ENCODE measurements at places on chromosomes 2 and 18. TPM values are rescaled to one million over a fixed set of nuclear protein-coding genes. Genes with fewer than 3 reads are reported as not detected.

DNA sequence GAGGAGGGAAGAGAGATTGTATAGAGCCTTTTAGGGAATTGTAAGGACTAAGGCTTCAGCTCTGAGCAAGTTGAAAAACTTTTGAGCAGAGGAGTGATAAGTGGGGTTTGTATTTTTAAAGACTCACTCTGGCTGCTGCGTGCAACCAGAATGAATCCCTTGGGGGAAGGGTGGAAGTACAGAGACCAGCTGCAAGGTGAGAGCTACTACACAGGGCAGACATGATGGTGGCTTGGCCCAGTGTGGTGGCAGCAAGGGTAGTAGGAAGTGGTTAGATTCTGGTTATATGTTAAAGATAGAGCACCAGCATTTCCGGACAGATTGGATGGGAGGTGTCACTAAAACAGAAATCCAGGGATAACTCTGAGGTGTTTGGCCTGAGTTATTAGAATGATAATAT lies 10.1 kb upstream of the SESTD1 start:
- no peaks in the 10 kb centered on the region for H3K27me3 ChIP-seq
- H3K4me3 ChIP-seq, result no peak overlapping the region
- no peak for DNase-seq
- peak overlapping the region; percentile 81 for H3K27ac ChIP-seq
- H3K36me3 ChIP-seq, result no peaks in the 10 kb centered on the region

- H3K27ac ChIP-seq, result peak overlapping the region; percentile 13
- peaks cover 15% of the 10 kb centered on the region for H3K4me1 ChIP-seq
- DNase-seq, result peak; percentile 67
- H3K4me3 ChIP-seq, result no peak overlapping the region
Measured at GRCh38 chr18:70337139-70337972, 48.5 kb downstream of the SOCS6 start.

DNA sequence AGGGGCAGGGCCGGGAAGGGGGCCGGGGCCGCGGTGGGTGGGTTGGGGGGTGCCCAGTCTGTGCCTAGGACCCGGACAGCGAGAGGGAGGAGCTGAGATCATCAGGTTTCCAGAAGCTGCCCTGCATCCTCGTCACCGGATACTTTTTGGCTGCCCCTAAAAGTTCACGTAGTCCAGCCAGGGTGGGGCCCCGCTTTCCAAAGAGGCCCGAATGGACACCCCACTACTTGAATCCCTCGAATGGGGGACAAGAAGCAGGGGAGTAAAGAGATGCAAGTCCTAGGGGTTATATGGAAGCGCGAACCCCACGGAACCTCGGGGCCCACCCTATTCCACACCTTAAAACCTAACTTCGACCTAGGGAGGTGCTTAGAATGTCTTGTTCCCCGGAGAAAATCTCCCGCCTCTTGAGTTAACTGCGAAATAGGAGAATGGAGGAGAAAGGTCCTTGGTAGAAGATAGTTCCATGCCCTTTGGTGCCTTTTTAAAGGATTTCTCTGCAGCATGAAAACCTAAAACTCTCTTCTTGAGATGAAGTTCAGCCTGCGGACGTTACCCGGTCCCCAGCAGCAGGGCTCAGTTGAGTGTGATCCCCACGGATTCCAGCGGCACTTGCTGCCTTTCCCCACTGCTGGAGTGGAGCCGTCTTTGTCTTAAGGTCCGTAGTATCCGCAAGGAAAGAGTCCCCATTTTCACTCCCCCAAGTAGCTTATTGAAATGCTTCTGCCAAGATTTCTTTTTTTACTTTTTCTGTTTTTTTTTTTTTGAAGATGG lies 2.1 kb upstream of the RNF152 start:
- peak overlapping the region; percentile 93 for H3K4me3 ChIP-seq
- H3K27me3 ChIP-seq, result no peaks in the 10 kb centered on the region
- H3K36me3 ChIP-seq, result no peaks in the 10 kb centered on the region

GRCh38 chr2:129301431-129301913 lies 678.0 kb upstream of the RAB6C start:
- H3K4me3 ChIP-seq, result no peak overlapping the region
- DNase-seq, result peak; percentile 77
- no peaks in the 10 kb centered on the region for H3K36me3 ChIP-seq
- peak overlapping the region; percentile 55 for H3K27ac ChIP-seq
- H3K27me3 ChIP-seq, result no peaks in the 10 kb centered on the region
- peaks cover 5% of the 10 kb centered on the region for H3K4me1 ChIP-seq

Gene MYOM1
- total RNA-seq, result 7.8 TPM

Gene CXCR1
- not detected for total RNA-seq

Data from ascending aorta (tissue), 2 donors.